ENCODE measurements at places on chromosomes 7 and 10.
A peak's percentile ranks its signal among the peaks of the same experiment; 100 is the strongest.

DNA sequence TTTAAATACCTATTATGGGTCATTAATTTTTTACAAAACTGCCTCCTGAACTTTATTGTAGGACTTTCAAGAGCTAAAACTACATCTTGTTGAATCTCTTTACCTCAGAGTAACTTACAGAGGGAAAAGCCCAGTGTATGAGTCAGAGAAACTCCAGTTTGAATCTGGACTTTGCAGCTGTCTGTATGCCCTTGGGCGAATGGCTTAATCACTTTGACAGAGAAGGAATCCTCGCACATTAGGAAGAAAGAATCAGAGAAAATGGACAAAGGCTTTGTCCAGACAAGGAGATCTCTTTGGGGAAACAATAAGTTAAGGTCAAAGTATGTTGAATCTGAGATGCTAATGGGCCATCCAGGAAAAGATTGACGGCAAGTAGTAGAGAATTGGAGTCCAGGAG lies 484.2 kb upstream of the CELF2 start:
- DNase-seq = no peak

- no peak for DNase-seq
Measured at GRCh38 chr7:2283074-2283473, 31.2 kb downstream of the SNX8 start.

DNA sequence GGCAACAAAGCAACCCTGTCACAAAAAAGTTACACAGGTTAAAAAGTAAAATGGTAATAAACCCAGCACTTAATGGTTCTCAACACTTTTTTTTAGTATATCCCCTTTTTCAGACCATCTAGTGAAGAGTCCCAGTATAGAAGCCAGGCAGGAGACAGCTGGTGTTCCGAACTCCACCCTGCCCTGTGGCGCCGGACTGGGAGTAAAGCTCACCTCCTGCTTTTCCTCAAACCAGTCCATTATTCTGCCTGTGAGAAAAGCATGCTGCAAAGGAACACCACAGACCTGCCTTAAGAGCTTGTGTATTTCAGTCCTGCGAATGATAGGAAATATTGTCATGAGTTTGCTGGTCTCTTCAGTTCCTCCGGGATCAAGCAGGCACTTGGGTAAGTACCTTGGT lies 81.0 kb downstream of the EZH2 start:
- no peak for DNase-seq

- no peak for DNase-seq
Measured at GRCh38 chr10:132370426-132371340, 26.3 kb upstream of the PWWP2B start.

- no peak for DNase-seq
Measured at GRCh38 chr7:27587429-27587828, 75.3 kb downstream of the HIBADH start.

DNA sequence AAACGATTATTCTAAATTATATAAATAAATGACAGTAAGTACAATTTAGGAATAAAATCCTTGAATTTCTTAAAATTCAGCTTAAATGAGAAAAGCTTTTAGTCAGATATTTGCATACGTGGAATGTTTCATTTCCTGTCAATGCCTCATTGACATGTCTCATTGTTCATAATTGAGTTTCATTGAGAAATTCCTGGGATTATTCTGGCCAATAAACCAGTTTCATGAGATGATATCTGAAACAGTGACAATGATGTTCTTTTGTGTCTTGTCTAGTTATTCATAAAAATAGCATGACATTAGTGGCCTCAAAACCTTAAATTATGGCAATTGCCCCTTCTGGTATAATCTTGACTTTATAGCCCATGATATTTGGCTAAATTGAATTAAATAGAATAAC lies 95.8 kb downstream of the DKK1 start:
- no peak for DNase-seq

GRCh38 chr10:23192712-23193434 lies 761 bp downstream of the PTF1A start:
- DNase-seq = no peak

- no peak for DNase-seq
Measured at GRCh38 chr10:64148607-64149006, 627.4 kb downstream of the REEP3 start.

GRCh38 chr7:30084212-30084611 lies 50.6 kb upstream of the MTURN start:
- no peak for DNase-seq

DNA sequence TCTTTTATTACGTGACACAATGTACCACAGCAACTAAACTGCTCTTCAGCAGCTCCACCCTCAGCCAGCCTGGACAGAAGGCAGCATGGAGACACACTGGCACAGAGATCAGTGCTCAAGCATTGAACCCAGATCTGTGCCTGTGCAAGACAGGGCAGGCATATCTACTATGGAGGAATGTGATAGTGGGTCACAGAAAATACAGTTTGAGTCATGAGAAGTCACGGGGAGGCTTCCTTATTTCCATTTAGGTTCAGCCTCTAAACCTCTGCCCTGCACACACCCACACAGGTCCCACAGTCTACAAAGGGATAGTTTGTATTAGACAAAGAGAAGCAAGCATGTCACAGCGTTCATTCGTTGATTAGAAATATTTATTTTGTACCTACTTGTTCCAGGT lies 187.4 kb upstream of the AGR3 start:
- DNase-seq = no peak

- peak; percentile 85 for DNase-seq
Measured at GRCh38 chr7:48875045-48875916, 49.1 kb upstream of the CDC14C start.

DNA sequence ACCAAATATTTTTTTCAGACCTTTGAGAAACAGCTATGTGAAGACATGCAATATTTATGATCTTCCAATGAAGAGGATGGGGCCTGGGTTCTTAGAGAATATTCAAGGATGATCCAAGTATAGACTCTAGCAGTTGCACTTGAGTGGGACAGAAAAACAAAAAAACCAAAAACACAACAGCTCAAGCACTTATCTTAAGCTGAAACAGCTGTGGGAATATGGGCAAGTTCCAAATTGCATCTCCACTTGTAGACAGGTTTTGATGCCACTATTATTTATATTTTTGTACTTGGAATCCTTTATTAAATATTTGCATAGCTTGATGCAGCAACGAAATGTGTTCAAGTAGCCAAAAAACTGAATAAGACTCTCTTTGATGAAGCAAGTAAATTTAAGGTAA lies 2.2 kb upstream of the PDK4 start:
- no peak for DNase-seq

DNA sequence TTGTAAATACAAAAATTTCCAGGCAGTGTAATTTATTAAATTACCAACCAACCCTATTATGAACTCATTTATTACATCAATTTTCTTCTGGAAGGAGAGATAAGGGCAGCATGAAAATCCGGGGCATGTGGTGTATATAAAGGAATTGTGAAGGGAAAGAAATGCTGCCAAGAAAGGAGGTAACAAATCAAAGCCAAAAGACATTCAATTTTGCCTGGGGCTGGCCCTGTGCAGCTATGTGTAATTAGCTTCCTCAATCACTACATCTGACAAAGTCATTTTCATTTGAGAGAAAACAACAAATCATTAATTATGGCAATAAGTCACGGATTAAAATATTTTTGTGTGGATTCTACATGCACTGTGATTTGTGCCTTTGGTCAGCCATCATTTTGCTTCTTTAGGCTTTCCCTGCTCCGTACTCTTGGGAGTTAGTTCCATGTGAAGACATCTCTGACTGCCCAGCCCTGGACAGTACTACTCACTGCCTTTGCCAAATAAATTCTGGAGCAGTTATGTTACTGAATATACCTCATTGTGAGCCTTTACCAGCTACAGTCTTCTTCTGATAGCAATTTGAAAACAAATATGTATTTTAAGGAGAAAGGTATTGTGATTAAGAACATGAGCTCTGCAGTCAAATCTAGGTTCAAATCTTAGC lies 191.7 kb downstream of the RELN start:
- DNase-seq = no peak

GRCh38 chr10:97154162-97154561 lies 31.6 kb downstream of the SLIT1 start:
- no peak for DNase-seq

GRCh38 chr7:44537442-44537841 lies 3.7 kb downstream of the NPC1L1 start:
- DNase-seq = no peak

- no peak for DNase-seq
Measured at GRCh38 chr7:68699090-68699711, 899.1 kb upstream of the AUTS2 start.

DNA sequence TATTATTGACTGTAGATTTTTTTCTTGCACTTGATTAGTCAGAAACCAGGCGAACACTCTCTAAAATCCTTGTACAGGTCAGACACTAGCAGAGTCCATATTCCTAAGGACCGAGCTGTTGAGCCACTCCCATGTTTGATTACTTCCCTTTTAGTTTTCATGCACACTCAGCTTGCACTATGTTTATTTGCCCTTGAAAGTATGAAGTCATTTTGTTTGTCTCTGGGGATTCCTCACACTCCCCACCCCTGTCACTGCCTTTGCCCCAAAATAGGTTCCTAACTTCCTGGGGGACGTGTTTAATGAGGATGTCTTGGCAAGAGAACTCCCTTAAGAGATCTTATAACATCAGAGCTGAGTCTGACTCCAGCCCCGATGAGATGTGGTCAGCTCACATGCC lies 182.1 kb downstream of the EVX1 start:
- DNase-seq = no peak

DNA sequence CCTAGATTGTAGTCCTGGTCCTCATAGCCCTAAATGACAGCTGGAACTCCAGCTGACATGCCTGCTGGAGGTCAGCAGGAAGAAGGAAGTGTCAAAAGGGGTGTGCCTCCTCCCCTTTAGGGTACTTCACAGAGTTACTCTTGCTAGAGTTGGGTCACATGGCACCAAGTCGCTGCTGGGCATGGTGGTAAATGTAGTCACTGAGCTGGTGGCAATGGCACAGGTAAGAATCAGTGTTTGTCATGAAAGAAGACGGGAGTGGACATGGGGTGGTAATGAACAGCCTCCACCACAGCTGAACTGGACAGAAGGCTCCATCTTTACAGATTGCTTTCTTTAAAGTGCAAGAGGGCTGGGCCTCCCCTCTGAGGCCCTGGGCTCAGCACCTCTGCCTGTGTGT lies 122.3 kb downstream of the ACTR3B start:
- DNase-seq = no peak

DNA sequence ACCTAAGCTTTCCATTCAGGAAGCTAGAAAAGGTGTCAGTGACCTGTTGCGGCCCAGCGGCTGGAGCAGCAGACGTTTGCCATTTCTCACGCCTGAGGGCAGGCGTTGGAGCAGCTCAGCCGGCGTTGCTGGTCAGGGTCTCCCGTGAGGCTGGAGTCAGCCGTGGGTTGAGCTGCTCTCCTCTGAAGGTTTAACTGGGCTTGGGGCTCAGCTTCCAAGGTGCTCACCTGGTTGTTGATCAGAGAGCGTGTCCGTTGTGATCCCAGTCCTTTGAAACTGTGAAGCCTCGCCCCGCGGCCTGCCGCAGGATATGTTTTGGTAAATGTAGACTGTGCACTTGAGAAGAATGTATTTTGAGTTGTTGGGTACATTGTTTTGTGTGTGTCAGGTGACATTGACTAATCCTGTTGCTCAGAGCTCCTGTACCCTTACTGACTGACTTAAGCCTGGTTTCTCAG lies 20.6 kb upstream of the PWWP2B start:
- no peak for DNase-seq

- no peak for DNase-seq
Measured at GRCh38 chr10:116056445-116057293, 216.3 kb downstream of the GFRA1 start.

GRCh38 chr7:80707318-80707717 lies 68.9 kb downstream of the CD36 start:
- no peak for DNase-seq

GRCh38 chr7:99798972-99799371 lies 15.0 kb upstream of the CYP3A4 start:
- no peak for DNase-seq

DNA sequence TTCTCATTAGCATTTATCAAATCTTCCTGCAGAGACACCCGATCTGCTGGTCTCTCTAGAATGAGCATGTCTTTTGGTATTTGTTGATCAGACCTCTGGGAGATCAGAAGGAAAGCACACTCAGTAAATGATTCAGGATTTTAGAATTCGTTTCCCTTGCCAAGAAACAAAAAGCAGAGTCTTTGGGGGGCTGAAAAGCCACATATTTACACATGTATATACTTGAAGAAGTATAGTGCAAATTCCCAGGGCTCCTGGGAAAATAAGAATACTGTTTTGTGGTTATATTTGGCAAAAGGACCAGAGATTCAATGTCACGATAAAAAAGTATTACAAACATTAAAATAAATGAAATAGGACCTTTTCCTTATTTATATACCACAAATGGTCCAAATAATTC lies 100.2 kb downstream of the AGMO start:
- DNase-seq = no peak

DNA sequence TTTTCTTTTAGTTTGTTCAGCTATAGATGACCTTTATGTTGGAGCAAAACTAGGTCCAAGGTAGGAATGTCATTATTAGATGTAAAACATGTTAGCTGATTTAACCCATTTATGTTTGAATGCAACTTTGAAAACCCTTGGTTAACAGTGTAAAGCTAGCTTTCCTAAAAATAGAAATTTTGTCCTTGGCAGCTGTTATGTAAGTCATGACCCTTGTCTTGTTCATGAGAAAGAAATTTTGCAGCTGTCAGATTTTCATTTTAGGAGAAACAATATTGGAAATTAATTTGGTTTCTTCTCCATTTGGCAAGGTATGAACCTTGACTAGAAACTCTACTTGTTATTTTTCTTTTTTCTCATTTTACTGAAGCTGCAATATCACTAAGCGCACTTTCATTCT lies 23.9 kb upstream of the CCAR1 start:
- no peak for DNase-seq

DNA sequence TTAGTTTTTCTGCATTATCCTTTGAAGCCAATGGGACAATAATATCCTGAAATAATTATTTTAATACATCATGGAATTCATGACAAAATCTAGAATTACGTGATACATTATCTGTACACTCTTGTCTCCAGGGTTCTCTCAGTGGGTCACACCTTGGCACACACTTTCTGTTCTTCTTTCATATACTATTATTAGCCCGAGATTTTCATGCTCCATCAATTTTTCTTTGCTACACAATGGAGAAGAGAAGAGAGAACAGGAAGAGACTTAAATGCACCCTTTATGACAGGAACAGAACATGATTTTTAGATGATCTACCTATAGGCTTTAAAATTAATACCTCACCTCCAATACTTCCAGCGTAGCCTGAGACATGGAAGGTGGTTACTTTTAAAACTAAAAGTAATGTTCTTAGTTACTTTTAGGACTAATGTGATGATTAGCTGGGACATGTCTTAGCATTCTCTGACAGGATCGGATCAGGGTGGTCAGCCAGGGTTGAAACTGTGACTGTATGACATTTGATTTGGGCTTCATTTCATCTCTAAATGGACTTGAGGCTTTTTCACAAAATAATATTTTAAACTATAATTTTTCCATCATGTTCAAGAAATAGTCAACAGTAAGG lies 148.2 kb upstream of the WNT16 start:
- no peak for DNase-seq

Measured in Ammon's horn (tissue), 1 donor.